ENCODE measurements at places on chromosomes 16 and 17.

DNA sequence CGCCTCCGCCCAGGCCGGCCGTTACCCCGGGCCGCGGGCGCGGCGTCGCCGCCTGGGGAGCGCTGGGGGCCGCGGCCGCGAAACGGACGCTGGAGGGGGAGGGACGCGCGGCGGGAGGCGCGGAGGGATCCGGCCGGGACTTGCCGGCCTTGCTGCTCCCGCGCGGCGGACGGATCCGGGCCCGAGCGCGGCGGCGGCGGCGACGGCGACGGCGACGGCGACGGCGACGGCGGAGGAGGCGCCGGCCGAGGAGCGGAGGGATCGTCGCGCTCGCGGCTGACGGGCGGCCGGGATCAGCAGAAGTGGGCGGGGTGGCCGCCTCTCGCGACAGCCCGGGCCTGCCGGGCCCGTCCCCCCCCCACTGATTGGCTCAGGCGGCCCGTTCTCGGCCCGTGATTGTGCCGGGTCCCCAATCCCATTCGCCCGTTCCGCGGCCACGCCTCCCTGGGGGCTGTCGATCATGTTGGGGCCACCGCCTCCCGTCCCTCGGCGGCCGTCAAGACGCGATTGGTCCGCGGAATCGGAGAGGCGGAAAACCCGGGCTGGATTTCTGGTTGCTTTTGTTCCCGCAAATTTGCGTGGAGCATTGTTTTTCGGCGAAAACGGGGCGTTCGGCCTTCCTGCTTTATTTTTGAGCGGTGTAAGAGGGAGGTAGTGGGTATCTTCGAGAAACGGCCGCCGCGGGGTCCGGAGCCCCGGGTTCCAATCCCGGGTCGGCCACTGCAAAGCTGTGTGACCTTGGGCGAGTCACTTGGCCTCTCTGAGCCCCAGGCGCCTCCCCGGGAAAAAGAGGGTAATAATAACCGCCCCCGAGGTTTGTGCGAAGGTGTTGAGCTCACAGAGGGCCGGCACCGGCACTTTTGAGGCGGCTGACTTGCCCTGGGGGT is at the start of gene ZCCHC14:
TSS of gene ZCCHC14 (minus strand) at position 304 of the 887 bp plus-strand sequence. CDS start 786 bp downstream, outside the sequence.
- DNase-seq: peak; percentile 98

DNA sequence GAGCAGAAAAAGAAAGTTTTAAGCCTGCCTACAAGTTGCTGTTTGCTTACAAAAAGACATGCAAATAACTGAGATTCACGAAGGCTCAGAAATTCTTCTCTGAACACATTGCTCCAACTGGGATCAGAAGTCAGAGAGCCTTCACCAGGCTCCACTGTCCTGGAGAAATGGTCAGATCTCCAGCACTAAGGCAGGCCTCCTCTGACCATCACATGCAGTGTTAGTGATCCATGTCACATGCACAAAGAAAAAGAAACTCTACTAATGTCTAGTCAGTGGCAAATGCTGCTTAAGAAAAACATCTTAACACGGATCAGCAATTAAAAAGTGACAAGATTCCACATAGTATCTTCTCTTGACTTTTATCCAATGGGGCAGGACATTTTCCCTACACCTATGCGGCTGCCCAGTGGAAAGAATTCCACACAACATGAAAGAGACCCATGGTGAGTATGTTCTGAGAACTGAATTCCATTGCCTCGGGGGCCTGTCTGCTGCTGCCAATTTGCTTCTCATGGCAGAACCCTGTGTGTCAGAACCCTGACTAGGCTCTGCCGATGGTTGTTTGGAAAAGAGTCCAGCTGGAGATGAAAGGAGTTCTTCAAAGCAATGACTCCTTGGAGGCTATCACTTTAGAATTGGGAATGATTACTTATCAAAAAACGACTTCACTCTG is 96.6 kb downstream of the HIC1 start:
- DNase-seq: no peak

DNA sequence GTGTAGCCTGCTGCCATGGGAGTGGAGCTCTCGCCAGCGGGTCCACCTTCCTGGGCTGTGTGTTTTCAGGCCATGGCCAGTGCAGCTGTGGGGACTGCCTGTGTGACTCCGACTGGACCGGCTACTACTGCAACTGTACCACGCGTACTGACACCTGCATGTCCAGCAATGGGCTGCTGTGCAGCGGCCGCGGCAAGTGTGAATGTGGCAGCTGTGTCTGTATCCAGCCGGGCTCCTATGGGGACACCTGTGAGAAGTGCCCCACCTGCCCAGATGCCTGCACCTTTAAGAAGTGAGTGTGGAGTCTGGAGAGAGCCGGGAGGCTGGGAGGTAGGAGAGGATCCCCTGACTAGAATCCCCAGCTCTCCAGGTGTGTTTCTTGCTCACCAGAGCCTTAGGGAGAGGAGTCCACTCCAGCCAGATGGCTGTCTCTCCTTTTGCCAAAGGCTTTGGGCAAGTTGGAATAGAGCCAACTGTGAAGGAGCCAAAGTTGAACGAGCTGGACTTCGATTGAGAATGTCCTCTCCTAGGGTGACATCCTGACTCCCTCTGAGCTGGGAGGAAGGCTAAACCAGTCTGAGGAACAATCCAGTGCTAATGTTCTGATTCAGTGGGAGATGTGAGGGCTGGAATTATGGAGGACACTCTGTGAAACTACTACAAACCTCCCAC is 24.4 kb upstream of the EFCAB13 start:
- DNase-seq: no peak

- DNase-seq: no peak
These were observed 112.0 kb upstream of the METRNL start for GRCh38 chr17:82967268-82968032.

DNA sequence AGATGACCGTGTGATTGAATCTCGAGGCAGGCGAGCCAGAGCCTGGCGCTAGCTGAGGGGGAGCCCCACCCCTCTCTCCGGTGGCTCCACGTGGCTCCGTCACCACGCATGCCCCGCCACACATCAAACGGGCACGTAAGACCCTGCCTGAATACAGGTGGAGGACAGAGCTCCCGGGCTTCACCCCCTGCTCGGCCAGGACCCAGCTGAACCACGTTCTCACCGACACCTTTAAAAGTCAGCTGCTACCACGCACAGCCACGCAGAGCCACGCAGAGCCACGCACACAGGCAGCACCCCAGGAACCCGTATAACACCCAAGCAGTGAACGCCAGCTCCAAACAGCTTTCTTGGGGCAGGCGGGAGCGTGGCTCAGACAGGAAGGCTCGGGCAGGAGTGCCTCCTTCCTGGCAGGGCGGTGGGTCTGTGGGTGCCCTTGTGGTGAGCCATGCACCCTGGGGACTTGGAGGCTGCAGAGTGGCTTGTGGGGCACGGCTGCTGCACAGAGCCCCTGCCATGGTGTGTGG is 4.4 kb downstream of the TMEM204 start:
- DNase-seq: no peak

GRCh38 chr16:48206594-48207242 is 37.4 kb upstream of the LONP2 start:
- no peak for DNase-seq

DNA sequence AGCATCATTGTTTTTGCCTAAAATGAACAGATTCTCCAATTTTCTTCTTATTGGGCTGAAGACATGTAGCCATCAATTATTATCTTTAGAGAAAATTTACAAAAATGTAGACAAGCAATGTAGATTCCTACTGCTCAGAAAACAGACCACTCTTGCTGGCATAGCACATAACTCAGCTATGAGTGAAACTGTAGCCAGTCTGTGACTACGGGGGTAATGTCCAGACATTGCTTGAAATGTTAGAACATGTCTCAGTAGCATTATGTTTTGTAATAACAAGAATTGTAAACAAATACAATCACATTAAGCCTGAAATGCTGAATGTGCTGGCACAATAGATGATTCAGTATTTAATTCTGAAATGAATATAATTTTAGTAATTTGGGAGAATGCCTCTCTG is 265.7 kb upstream of the KCNJ16 start:
- no peak for DNase-seq

DNA sequence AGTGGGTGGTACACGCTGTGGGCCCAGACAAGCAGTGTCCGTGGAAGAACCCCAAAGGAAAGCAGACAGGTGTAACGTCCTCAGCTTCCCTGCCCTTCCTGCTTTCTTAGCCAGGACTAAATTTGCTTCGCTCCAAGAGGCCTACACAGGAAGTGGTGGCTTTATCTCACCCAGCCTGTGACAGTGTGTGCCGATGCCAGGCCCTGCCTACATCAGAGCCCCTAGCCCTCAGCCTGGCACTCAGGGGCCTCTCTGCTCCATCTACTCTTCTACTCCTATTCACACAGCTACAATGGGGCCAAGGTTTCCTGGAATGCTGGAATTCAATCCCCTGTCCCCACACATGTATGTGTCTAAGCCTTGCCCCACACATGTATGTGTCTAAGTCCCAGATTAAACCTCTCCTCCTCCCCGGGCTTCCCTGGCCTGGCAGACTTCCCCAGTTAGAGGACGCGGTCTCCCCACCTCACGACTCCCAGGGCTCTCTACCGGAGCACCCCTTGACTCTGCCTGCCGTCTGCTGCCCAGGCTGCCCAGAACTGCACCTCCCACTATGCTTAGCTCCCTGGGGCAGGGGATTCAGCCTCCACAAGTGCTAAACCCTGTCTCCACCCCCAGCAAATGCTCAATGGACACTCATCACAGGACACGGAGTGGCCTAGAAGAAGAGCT is 8.2 kb downstream of the PGAP3 start:
- peak; percentile 56 for DNase-seq

GRCh38 chr16:87956365-87957231 is 5.4 kb downstream of the BANP start:
- DNase-seq: peak; percentile 58

DNA sequence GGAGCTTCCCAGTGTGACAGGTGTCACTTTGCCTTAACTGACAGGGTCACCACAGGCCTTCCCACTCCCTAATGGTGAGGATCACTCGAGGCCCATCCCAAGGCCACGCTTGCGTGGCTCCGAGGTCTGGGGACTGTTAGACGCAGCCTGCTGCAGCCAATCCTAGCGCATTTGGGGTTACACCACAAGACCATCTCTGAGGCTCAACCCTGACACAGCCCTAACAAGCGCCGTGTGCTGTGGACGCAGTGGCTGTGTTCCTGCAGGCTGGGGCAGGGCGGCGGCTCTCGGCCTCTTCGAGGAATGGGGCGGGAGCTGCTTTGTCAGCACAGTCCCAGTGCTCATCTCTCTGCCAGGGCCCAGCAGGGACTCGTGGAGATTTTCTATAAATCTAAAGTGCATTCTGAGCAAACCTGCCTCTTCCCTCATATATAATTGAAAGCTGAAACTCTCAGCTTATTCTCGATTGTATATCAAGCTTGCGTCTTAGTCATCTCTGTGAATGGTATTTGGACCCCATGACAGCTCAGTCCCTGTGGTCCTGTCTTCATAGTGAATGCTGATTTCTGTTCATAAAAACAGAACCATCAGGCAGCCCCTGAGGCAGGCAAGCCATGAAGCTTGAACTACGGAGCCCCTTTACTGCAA is 65.8 kb upstream of the CHMP6 start:
- DNase-seq: no peak

- peak; percentile 96 for DNase-seq
These were observed 253.3 kb downstream of the SOX9 start for GRCh38 chr17:72373910-72374741.

DNA sequence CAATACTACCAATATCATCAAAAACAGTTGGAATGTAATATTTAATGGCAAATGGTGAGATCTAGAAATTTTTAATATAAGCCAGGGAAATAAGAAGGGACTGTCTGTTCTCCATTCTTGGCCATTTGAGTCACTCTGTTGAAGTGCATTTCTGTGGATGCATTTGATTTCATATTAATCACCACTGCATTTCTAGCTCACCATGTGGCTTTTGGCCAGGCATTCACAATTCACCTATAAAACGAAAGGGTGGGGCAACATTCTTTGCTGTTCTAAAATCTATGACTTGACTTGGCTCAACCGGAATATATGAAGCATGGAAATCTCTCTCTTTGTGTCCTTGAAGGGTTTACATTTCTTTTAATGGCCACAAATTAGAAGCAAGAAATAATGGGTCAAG is 483.0 kb downstream of the SLC39A11 start:
- no peak for DNase-seq

GRCh38 chr16:72739577-72739976 is 308.4 kb downstream of the ZFHX3 start:
- no peak for DNase-seq

DNA sequence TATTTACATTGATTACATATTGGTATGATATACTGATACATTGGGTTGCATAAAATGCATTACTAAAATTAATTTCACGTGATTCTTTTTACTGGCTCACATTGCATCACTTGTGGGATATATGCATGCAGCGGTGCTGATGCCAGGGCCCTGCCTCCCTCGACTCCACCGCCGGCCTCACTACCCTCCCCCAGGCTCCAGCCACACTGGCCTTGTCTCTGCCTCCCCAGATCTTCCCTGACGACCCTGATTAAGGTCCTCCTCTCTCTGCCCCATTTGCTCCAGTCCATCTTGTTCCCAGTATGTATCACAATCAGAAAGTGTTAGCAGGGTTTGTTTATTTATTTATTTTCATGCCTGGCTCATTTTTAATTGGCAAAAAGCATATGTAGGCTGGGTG is 306.8 kb downstream of the FOXL1 start:
- DNase-seq: no peak

DNA sequence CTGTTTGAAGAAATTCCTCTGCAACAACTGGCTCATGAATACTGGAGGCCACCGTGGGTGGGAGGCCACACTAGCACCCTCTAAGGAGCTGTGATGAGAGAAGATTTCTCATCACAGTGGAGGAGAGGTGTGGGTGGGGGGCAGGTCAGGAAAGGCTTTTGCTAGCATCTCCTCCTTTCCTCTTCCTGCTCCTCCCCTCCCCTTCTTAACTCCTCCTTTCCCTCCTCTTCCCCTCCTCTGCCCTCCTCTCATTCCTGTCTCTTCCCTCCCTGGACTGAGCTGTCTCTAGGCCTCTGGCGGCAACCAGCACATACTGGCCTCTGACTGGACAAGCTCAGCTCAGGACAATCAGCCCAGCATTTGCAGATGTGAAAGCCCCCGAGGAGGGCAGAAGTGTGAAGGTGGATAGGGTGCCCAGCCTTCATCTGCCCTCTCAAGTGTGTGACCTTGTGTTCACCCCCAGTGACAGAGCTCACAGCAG is 19.0 kb upstream of the LHX1 start:
- DNase-seq: peak; percentile 48

- no peak for DNase-seq
These were observed 169.4 kb downstream of the SNX29 start for GRCh38 chr16:12145918-12146317.

- no peak for DNase-seq
These were observed 51.3 kb upstream of the CCL1 start for GRCh38 chr17:34414339-34414738.

GRCh38 chr17:41992576-41992975 is 24.7 kb downstream of the DNAJC7 start:
- no peak for DNase-seq

- no peak for DNase-seq
These were observed 53.2 kb downstream of the SMG6 start for GRCh38 chr17:2250140-2251095.

GRCh38 chr17:1423456-1424135 is 23.6 kb upstream of the YWHAE start:
- DNase-seq: no peak
